ENCODE measurements at places on chromosomes 1 and 21. TPM values are rescaled to one million over a fixed set of nuclear protein-coding genes. Genes with fewer than 3 reads are reported as not detected.
A peak's percentile ranks its signal among the peaks of the same experiment; 100 is the strongest.

The LIPI gene
- polyA plus RNA-seq: 0.78 TPM

The PPIE gene
- polyA plus RNA-seq: 66.4 TPM

The OBSCN gene
- 48.5 TPM for polyA plus RNA-seq

DNA sequence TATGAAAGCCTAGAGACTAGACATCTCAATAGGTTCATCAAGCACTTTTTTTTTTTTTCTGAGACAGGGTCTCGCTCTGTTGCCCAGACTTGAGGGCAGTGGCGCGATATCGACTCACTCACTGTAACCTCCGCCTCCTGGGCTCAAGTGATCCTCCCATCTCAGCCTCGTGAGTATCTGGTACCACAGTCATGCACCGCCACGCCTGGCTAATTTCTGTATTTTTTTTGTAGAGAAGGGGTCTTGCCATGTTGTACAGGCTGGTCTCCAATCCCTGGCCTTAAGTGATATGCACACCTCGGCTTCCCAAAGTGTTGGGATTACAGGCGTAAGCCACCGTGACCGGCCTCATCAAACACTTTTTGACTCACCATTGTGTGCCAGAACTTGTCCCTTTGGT is 613 bp upstream of the GPATCH4 start:
- no peak for DNase-seq

- DNase-seq: no peak
These were observed 355.1 kb upstream of the RUNX1 start for GRCh38 chr21:35404247-35404646.

DNA sequence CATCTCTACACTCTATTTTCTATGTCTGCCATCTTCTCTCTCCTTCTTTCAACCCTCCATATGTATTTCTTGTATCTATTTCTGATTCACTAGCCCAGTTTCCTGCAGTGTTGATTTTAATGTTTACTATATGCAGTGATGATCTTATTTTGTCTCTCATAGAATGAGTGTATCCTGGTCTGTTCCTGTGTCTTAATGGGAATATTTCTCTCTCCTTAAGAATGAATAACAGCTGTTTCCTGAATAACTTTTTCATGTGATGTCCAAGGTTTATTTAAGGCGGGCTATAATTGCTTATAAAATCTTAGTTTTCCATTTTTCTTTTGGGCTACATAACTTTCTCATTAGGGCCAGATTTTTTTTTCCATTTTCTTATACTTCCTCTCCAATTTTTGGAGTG is 144.5 kb downstream of the C1orf21 start:
- DNase-seq: no peak

DNA sequence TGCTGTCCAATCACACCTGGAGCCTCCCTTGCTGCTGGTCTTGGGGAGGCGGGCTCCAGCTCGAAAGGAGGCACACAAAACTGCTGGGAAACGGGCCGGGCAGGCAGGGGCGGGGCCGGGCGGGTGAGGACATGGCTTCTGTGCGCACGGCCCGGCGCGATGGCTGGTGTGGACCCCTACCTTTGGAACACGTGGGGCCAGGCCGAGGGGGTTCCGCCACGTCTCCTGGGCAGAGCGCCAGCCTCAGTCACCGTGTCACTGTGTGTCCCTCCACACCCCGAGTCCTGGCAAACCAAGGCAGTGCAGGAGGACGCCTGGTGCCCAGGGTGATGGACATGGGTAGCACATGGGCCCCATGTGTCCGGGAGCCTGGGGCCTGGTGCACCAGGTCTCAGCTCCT is 42.0 kb upstream of the ADARB1 start:
- no peak for DNase-seq

GRCh38 chr1:230901671-230902070 is 33.4 kb upstream of the C1orf198 start:
- DNase-seq: peak; percentile 76

DNA sequence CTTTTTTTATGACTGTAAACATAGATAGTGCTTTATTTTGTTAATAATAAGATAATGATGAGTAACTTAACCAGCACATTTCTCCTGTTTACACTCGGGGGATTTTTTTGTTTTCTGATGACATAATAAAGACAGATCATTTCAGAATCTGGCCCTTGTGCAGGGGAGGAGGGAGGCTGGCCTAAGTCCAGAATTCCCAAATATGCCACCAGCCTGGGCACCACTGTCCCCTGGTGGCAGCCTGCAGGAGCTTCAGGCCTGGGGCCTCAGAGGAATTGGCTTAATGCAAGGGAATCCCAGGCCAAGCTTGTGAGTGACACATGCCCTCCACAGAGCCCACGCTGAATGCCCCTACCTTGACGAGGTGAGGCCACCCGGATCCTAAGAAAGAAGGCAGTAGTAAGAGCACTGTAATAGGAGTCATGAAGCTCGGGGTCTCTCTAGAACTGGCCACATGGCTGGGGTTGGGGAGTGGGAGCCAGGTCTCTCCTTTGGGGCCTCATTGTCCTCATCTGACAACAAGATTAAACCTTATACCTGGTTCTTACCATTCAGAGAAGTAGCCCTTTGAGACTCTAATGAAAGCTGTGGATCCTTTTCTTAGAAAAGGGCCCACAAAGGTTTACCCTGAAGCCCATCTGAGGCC is 24.1 kb downstream of the ETNK2 start:
- peak; percentile 78 for DNase-seq

All from left lung (tissue), 14 donors.